ENCODE measurements at places on chromosomes 7 and 10.

DNA sequence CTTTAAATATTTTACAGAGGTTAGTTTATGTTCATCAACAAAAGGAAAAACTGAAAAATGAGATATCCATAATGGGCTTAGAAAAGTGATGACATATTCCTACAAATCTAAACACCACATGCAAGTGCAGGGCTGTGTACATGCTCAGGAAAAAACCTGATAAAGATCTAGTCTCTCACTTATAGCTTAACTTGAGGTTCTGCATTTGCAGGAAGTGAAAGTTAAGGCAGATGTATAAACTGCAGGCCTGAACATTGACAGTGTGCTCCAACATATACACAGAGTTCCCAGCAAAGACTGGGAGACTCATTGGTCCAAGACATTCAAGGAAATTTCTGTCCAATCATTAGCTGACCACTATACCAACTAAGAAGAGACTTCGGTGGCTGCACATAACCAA, 63.8 kb upstream of the RET start:
- no peak for DNase-seq

- no peak for DNase-seq
Measured at GRCh38 chr7:79930604-79931003, 204.0 kb upstream of the GNAI1 start.

DNA sequence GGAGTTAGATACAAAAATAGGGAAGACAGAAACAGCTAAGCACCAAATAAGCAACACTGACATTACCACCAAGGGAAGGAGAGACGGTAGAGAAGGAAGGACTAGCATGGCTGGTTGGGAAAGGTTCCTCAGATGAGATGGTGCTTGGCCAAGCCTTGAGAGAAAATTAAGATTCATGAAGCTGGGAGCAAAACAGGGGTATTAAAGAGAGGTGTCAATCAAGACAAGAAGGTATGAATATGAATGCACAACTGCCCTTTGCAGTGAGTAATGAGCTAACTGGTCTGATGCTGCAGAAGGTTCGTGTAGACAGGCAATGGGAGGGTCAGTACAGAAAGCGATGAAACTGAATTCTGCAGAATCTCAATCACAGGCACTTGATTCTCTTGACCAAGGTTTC, 67.7 kb downstream of the SLC37A3 start:
- no peak for DNase-seq

DNA sequence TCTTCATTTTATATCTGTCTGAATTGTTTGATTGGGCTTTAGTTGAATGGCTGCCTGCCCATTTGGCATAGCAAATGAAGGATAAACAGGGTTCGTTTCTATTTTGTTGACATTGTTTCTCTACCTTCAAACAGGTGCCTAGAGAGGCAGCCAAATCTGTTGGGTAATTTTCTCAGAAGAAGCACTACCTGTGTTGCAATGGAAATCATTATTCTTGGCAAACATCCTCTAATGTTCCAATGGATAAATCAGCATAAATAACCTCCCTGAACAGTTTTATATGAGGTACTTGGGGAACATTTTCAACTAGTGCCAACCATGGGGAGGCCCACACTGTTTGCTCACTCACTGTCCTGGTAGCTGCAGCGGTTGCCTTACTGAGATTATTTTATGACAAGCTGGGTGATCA, 64.4 kb upstream of the PLPP4 start:
- DNase-seq = no peak

- DNase-seq = peak; percentile 72
Measured at GRCh38 chr10:70053841-70054288, 1.2 kb downstream of the MACROH2A2 start.

GRCh38 chr10:60973086-60973485, 29.1 kb upstream of the RHOBTB1 start:
- DNase-seq = no peak

DNA sequence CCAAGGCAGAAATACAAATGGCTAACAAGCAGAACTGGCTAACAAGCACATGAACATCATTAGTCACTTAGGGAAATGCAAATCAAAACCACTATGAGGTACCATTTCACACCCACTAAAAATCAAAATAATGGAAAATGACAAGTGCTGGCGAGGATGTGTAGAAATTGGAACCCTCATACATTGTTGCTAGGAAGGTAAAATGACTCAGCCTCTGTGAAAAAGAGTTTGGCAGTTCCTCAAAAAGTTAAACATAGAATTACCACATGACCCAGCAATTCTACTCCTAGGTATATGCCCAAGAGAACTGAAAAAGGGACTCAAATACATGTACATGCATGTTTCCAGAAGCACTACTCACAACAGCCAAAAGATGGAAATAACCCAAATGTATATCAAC, 52.8 kb upstream of the ANAPC16 start:
- DNase-seq = no peak

DNA sequence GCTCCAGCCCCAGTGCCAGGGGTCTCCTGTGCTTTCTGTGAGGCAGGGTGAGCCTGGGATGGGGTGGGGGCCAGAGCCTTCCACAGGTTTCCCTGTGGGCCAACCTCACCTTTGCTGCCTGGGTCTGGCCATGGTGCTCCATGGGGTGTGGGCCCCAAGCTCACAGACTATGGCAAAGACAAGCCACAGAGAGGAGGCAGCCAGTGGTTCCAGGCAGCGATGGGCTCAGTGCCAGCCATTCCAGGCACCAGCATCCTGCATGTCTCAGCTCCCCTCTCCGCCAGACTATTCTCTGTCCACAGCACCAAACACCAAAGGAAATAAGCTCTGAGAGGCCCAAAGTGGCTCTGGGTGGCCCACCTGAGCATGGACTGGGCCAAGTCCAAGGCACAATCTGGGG, 133.5 kb downstream of the PTPN20 start:
- DNase-seq = no peak

- DNase-seq = no peak
Measured at GRCh38 chr10:127345231-127345965, 149.0 kb upstream of the INSYN2A start.

DNA sequence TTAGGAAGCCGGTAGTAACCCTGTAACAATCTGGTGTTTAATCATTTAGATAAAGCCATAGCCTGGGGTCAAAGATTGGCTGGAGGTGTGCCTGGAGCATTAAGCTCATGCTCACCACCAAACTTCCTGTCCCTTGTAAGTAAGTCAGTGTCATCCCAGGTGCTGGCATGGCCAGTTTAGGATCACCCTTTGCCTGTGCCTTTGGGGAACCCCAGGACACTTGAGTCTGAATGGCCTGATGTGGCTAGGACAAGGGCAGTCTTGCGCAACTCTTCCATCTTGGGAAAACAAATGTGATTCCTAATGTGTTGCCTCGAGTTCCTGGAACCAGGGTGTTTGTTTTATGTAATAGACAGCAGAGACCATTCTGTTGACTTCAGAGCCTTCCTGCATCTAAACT, 154.8 kb downstream of the GRK5 start:
- DNase-seq = no peak

GRCh38 chr10:6012121-6012905, 35.0 kb upstream of the IL15RA start:
- DNase-seq = no peak

DNA sequence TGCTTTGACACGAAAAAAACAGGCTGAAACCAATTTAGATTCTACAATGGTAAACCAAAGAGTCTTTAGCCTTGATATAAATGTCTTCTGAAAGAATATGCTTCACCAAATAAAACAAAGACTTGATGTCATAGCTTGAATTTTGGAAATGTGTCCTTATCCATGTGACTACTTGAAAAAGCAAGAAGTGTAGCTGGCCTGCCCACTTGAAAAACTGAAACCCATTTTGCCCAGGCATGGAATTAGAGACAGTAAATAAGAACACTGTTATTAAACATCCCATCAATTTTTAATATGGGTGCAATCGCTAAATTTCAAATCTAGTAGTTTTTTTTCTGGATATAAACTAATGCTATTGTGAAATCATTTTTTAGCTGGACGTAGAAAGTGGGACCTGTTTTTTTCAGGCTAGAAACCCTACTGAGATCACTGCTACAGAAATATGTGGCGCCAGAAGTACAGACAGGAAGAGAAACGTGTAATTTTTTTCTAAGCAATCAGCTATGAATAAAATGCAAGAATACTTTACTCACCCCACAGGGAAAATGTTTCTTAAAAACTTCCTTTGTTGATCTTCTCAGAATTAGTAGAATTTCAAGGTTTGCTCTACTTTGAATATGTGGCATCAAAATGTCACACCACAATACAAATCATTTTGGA, 56.7 kb downstream of the PIP4K2A start:
- DNase-seq = no peak

DNA sequence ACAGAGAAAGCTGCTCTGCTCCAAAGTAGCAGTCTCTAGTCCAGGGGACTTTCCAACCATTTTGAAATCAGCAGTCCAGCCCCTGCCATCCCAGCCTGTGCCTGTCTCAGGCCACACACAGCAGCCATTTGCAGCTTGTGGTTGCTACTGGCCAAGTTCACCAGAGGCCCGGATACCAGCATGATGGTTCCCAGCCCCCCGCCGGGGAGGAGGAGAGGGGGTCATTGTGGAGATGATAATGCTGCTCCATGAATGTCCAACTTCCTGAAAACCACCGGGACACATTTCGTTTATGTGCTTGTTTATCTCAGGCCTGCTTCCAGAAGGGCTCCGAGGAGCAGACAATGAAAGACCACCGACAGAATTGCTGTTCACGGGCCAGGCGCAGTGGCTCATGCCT, 160.0 kb downstream of the UBE2H start:
- no peak for DNase-seq

DNA sequence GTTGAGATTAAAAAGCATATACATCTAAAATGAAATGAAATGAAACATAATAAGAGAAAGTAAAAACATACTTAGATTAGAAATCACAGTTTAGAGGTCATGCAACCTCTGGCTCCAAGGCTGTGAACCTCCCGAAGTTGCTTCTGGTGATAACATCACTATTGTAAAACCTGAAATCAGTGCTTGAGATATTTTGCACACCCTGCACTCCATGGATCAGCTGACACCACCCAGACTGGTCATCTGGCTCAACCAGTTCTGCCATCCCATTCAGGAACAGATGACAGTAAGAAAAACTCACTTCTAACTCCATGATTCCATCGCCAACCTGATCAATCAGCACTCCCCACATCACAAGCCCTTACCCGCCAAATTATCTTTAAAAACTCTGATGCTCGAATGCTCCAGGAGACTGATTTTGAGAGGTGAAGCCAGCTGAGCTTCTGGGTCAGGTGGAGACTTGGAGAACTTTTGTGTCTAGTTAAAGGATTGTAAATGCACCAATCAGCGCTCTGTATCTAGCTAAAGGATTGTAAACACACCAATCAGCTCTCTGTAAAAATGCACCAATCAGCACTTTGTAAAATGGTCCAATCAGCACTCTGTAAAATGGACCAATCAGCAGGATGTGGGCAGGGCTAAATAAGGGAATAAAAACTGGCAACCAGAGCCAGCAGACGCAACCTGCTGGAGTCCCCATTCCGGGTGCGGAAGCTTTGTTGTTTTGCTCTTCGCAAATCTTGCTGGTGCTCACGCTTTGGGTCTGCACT, 162.6 kb upstream of the MAGI2 start:
- DNase-seq = no peak

DNA sequence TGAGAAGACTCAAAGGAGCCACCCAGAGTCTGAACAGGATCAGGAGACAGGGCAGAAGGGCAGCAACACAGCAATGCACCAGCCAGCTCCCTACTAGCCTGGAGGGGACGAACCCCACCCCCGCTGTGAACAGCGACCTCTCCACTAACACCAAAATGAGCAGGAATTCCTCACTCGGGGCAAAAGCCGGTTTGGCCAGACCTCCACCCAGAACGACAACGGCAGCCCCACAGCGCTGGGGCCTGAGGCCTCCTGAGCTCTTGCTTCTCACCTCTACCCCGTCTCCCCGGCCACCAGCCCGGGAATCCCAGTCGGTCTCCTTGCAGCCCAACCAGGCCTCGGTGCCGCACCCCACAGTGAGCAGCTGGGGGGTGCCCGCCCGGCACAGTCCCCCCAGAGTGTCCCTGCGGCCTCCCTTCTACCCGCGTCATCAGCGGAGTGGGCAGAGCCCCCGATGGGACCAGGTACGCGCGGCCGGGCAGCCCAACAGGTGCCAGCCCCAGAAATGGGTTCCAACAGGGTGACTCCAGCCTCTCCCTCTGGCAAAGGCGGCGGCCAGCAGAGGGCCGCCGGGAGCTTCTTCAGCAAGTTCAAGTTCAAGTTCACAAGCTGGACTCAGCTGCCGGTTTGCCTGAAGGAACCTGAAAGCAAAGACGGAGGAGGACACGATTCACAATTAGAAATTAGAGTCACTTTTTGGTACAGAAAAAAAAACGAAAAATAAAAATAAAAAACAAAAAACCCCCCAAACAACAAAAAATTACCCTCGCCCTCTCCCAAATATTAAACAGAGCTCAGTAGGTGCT, 129.0 kb downstream of the MARCHF5 start:
- DNase-seq = peak; percentile 70

DNA sequence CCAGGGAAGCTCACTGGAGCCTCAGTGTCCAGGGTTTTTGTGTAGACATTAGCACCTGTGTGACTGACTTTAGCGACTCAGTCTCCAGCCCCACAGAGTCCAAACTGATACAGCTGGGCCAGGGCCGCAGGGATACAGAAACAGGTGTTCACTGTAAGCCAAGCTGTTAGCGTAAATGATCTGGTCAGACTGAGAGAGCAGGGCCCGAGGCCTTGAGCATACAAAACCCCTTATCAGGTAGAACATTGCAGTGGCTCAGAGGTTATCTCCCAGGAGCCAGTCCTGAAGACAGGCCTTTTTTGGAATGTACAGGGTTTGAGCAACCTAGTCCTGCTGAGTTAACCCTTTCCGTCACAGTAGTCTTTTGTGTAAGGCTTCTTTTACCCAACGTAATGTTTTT, 25.0 kb downstream of the LHPP start:
- DNase-seq = no peak

DNA sequence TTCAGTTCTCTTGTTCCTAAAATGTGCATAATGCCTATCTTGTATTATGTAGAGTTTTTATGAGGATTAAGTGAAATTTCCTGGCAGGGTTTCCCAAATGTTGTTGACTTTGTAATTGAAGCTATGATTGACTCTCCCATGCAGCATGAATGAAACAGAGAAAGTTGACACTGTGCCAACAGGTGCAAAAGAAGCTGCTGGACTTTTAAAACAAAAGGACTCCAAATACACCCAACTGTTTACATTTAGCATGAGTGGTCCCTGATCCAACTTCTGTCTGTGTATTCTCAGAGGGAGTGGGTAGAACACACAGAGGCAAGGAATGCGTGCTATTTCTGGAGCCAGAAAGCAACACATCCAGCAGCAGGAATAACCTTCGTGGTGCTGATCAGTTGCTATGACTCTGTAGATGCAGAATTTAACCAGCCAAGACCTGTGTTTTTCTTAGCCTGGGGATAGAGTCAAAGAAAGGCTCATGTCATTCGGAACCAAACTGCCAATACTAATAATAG, 14.4 kb upstream of the RBM20 start:
- no peak for DNase-seq

Measured in retina (tissue), 1 donor.